Body of pancreas (tissue), 4 donors: ENCODE measurements at places on chromosomes 1 and 21. TPM values are rescaled to one million over a fixed set of nuclear protein-coding genes. Genes with fewer than 3 reads are reported as not detected.

The BTG3 gene
- 55.4 TPM for total RNA-seq

The TMPRSS2 gene
- 60.3 TPM for total RNA-seq

The WDR47 gene
- total RNA-seq = 7.3 TPM

The TMPRSS3 gene
- total RNA-seq = 12.7 TPM

The ERO1B gene
- 136 TPM for total RNA-seq

The OR2L2 gene
- total RNA-seq = not detected

DNA sequence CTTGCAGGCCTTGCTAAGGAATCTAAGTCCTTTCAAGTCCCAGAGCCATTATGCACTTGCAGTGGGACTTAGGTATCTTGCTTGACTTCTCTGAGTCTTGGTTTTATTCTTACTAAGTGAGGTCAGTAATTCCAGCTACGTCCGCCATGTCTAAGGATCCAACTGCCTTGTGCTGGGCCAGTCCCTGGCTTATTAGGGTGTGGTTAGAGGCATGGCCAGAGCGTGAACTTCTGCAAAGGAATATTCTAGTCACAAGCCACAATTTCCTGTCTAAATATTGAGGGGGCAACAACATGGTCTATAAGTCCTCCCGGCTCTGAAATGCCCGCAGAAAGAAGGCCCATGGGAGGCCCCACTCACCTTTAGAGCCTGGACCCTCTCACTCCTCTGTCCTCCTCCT lies 82.9 kb downstream of the TMEM53 start:
- no peak for DNase-seq

DNA sequence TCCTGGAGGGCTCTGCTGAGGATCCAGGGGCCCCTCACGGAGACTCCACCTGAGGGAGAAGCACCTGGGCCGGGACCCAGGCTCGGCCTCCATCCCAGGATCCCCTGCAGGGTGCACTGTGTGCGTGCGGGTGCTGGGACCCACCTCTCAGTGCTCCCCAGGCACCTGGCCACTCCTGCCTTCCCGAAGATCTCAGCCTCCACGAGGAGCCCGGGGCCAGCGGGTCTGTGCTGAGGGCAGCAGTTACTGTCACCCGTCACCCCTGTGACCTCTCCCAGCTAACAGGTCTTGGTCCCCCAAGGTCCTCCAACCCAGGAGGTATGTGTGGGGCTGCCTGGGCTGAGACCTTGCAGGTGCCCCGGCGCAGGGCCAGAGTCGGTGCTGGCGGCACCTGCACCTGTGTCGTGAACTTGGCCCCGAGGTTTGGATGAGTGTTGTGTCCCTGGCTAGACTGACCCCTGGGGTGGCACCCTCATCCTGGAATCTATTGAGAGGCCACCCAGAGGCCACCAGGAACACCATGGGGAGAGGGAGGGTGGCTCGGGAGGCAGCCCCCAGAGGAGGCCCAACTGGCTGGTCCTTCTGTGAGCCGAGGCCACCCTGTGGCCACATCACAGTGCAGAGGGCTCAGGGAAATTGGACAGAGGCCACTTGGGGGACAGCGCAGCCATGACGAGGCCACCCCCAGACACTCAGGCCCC lies 17.7 kb downstream of the MORN1 start:
- DNase-seq = no peak

DNA sequence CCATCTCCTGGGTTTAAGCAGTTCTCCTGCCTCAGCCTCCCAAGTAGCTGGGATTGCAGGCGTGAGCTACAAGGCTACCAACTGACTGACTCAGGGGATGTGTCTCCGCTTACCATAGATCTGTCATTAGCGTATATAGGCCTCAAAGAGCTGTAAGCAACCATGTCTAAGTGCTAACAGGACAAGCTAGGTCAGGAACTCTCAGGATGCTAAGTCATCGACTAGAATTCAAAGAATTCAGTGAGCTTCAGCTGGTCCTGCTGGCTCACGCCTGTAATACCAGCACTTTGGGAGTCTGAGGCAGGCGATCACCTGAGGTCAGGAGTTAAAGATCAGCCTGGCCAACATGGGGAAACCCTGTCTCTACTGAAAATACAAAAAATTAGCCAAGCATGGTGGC lies 29.5 kb downstream of the CAPN2 start:
- DNase-seq = no peak

GRCh38 chr1:202047977-202048376 lies 37.6 kb downstream of the ELF3 start:
- peak; percentile 42 for DNase-seq

DNA sequence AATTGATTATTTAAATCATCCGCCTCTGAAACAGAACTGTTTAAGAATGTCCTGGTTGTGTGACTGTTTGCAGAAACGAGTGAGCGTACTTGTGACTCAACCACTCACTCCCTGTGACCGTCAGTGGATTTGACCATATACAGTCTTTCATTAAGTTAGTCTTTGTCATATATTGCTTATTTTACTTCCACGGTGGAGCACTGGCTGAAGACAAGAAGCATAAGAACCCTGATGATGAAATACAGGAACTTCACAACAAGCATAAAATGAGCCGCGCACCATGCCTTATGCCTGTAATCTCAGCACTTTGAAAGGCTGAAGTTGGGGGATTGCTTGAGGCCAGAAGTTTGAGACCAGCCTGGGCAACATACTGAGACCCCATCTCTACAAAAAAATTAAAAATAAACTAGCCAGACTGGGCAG lies 194.0 kb downstream of the TOMM20 start:
- peak; percentile 4 for DNase-seq

- no peak for DNase-seq
These were observed at the start of gene RUNX1 for GRCh38 chr21:35048706-35049617. Gene RUNX1 (minus strand): TSS chr21:35049302.

GRCh38 chr1:210093461-210093860 lies 139.1 kb upstream of the SERTAD4 start:
- no peak for DNase-seq

- DNase-seq = no peak
These were observed 68.8 kb upstream of the SSX2IP start for GRCh38 chr1:84758968-84759491.

- no peak for DNase-seq
These were observed 1126.6 kb downstream of the BRINP3 start for GRCh38 chr1:189350983-189351616.

DNA sequence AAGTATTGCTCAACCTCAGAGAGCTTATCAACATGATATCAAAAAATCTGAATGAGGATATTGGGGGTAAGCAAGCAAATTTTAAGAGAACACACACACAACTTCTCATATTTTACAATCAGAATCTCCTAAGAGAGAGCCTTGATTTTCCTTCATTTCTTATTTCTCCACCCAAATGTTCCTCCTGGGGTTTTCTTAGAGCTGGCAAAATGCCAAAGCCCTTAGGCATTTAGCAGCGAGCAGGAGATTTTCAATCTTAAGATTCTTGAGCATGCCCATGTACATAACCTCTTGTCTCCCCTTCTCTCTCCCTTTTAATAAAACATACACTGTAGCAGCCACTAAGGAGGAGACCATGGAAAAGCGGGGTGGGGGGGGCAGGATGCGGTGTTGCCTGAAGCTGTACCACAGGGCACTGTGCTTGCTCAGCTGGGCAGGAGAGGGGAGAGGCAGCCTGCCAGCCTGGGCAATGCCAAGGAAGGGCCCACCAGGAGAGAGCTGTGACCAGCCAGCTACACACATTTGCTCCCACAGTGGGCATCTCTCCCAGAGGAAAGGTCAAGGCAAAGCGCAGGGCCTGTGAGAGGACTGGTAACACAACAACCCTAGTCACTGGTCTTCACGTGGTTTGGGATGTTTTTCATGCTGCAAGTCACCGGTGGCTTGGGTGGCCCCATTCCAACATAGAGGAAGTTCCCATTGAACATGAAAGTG lies 4.3 kb downstream of the BRINP2 start:
- no peak for DNase-seq

- no peak for DNase-seq
These were observed 304.4 kb downstream of the HHAT start for GRCh38 chr1:210633140-210633539.

DNA sequence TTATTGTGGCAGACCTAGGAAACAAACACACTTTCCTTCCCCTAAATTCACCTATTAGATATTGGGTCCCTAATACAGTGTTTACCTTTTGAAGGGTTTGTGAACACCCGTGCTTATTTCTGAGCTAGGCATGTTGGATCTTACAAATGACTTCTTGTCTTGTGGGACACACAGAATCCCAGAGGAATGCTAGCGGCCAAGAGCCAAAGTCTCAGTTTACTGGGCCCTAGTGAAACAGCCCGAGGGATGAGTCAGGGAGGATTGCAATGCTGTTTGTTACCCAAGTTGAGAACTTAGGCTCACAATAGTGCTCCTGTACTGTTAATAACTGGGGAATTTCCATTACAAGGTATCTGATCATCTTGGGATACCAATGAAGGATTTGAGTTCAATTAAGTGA lies 100.1 kb upstream of the AKT3 start:
- DNase-seq = no peak
